HL-60 (cell line): ENCODE measurements at places on chromosomes 12 and 14.
A peak's percentile ranks its signal among the peaks of the same experiment; 100 is the strongest.

DNA sequence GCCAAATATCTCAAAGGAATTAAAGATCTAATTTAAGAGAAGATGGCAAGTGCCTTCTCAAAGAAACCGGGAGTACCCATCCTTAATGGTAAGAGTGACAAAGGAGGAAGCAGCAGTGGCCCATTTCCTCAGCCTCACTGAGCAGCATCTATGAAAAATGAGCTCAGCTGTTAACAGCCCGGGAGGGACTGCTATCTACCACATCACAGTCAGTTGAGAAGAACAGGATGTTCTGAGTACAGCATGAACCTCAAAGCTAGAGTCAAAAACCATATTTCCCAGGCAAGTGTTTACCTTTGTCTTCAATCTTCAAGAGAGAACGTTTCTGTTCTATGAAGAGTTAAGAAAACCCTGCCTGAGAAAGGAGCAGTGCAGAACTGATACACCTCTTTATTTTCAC is 115.0 kb downstream of the BTG1 start:
- DNase-seq, result peak; percentile 12

DNA sequence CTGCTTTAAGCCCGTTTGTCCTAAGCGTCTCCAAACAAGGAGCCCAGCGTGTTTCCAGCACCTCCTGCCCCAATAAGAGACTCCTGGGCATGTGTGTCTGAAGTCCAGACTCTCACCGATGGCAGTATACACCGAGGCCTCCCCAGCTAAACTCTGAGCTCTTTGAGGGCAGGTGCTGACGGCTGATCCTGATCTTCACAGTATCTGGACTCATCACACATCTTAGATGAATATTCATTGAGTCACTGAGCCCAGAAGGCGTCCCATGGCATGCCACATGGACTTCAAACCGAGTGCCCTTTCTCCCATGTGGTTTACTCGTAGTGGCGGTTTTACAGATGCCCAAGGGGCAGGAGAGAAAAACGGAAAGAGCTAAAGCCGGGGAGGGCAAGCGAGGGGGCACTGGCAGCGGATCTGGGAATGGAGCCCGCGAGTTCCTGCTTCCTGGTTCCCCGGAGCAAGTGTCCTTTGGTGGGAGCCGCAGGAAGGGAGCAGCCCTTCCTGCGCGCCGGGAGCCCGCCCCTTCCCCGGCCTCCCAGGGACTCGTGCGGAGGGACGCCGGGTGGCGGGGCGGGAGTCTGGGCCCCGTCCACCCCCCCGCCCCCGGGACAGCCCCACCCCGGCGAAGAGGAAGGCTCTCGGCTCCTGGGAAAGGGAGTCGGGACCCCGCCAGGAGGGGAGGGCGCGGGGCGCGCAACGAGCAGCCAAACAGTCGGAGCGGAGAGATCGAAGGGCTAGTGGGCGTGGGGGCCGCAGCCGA is 585 bp upstream of the TEAD4 start:
- DNase-seq, result no peak

GRCh38 chr12:11067514-11067913 is 5.4 kb upstream of the TAS2R46 start:
- no peak for DNase-seq

- DNase-seq, result no peak
Measured at GRCh38 chr12:80912901-80913770, 24.6 kb downstream of the LIN7A start.

DNA sequence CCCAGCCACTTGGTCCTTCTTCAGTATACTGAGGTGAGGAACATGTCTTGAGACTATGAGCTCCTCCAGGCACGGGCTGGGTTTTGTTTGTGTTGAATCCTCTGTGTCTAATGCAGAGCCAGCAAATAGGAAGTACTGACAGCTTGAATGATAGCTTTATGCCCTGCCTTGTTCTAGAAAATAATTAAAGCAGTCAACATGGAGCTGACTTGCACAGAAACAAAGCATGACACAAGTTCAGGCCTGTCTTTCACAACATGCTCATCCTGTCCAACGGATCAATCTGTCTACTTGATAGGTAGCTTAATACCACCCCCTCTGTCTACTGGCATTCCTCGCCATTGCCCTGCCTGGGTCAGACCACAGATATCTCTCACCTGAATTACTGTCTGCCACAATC is 140.9 kb downstream of the ESRRB start:
- no peak for DNase-seq
